Renal cortical epithelial cell (primary cell): ENCODE measurements at places on chromosomes 7 and 10.

GRCh38 chr7:55469721-55470120, 102.6 kb downstream of the VOPP1 start:
- no peak for DNase-seq

GRCh38 chr7:133479456-133480065, 226.7 kb downstream of the EXOC4 start:
- no peak for DNase-seq

DNA sequence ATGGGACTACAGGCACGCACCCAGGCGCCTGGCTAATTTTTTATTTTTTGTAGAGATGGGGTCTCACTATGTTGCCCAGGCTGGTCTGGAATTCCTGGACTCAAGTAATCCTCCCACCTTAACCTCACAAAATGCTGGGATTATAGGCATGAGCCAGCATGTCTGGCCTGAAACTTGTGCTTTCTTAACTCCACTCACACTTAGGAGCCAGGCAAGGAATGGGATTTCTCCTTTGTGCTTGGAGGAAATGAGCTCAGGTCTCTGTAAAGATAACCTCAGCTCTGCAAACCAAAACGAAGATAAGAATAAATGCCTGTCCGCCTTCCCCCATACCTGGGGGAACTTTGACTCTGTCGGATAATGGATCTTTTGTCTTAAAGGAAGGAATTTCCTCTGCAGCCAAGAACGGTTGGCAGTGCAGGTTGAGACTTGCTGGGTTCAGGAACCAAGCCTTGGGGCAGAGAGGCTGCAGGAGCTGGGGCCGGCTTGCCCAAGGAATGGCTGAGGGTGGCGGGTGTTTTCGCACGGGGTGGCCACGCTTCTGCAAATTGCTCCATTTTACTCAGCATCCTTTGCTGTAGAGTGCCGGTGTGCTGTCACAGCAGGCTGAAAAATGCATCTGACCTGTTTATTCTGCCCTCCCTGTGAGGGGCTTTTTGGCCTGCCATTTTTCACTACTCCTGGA, 174.2 kb downstream of the KIAA1217 start:
- DNase-seq: peak; percentile 15

- peak; percentile 22 for DNase-seq
Observed at GRCh38 chr7:113128031-113128430, 9.7 kb upstream of the SMIM30 start.

- DNase-seq: no peak
Observed at GRCh38 chr10:49303711-49304110, 4.7 kb downstream of the C10orf71 start.

DNA sequence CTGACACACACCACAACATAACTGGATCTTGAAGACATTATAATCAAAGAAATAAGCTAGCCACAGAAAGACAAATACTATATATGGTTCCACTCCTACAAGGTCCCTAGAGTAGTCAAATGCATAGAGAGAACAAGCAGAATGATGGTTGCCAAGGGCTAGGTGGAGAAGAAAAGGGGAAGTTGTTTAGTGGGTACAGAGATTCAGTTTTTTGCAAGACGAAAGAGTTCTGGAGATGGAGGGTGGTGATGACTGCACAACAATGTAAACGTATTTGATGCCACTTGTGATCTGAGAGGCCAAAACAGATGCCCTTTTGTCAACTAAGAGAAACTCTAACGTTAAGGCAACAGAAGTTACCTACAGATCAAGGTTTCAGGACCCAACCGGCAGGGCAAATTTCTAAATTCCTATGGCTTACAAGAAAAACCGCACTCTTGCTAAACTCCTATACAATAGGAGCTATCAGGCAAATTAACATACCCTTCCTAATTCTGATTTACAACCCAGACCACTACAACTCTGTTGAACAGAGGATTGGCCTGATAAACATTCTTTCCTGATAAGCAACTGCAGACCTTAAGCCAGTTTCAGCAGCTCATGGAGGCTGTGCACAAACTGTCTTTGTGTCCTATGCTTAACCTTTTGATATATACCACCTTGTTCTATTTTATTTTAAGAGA, 69.0 kb downstream of the FAM107B start:
- no peak for DNase-seq

- DNase-seq: no peak
Observed at GRCh38 chr10:67771200-67771599, 66.8 kb downstream of the DNAJC12 start.

- no peak for DNase-seq
Observed at GRCh38 chr10:64397125-64397524, 875.9 kb downstream of the REEP3 start.

- no peak for DNase-seq
Observed at GRCh38 chr7:83119026-83119382, 43.7 kb downstream of the PCLO start.

DNA sequence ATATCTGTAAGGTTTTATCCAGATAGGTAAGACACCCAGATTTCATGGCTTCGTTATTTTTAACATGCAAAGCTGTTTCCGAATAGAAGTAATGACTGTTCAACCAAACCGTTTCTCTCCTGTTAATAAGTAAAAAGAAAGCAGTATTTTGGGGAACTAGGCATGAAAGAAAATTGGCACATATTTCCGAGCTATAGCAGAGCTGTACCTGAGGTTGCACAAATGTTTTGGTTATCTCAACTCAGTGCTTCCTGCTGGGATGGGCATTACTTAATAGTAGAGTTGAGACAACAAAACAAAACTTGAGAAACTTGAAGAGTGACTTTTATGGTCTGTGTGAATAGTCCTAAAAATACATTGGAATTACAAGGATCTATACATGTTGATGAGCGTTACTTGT, 564.3 kb upstream of the SORCS1 start:
- DNase-seq: peak; percentile 40

- no peak for DNase-seq
Observed at GRCh38 chr7:73437621-73438416, 4.2 kb downstream of the FZD9 start.

- DNase-seq: no peak
Observed at GRCh38 chr10:24569330-24569796, 154.3 kb downstream of the ARHGAP21 start.

DNA sequence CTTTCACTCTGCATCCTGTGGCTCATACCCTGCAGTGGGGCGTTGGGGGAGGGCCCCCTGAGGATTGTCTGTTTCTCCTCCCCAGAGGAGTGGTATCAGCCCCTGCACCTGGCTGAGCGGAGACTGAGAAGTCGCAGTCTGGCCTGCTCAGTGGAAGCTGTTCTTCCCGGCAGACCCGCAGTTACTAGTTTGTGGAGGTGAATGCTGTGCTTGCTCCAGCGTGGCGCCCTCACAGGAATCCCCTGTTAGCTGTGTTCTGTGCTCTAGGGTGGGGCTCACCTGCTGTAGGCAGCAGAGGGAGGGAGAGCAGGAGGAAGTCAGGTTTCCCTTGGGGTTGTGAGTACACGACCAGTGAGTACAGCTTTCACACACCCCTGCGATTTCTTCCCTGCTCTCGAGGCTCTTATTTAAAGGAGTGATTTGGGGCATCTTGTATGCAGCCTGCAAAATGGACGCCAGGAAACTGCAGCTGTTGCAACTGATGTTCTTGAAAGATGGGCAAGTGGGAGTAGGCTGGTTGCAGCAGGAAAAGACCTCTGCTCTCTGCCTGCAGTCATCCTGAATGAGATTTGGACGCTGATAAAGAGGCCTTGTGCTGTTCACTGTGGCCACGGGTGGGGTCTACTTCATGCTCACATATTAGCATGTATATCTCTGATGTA, 66.4 kb downstream of the HK1 start:
- DNase-seq: no peak

- no peak for DNase-seq
Observed at GRCh38 chr10:14549496-14549895, 218.8 kb upstream of the FRMD4A start.

DNA sequence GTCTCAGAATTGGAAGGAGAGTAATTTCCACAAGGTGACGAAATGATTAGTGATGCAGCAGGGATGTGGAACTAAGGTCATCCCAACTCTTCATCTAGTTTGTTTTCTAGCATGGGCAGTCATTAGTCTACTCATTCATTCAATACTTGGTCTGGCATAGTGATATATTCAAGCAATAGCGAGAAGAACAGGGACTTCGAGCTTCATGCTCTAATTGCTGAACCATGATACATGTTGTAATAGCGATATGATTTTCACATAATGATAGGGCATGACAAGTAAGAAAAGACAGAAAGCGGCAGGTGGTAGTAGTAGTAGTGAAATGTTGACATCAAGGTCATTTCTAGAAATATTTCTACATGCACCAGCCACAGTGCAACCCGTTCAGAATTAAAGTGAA, 652.1 kb downstream of the PHTF2 start:
- DNase-seq: no peak

- DNase-seq: no peak
Observed at GRCh38 chr10:29703271-29703670, 68.5 kb upstream of the SVIL start.

GRCh38 chr10:75544386-75544785, 113.0 kb downstream of the LRMDA start:
- peak; percentile 20 for DNase-seq

DNA sequence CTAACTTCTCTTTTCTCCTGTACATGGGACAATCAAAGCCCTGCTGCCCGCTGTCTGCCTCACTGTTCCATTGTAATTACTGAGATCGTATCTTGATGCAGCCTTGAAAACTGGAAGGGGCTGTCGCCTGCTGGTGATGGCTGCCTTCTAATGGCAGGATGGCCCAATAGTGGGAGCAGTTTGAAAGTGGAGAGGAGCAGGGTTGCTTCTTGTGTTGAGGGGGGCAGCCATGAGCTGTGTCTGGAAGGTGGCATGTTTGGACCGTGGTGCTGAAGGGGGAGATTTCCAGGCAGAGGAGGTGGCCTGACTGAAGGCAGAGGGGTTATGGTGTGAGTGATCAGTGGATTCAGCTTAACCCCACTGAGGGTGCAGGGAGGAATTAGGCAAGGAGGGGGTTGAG, 8.1 kb downstream of the WDFY4 start:
- DNase-seq: no peak

GRCh38 chr10:76334255-76334654, 902.8 kb downstream of the LRMDA start:
- no peak for DNase-seq

DNA sequence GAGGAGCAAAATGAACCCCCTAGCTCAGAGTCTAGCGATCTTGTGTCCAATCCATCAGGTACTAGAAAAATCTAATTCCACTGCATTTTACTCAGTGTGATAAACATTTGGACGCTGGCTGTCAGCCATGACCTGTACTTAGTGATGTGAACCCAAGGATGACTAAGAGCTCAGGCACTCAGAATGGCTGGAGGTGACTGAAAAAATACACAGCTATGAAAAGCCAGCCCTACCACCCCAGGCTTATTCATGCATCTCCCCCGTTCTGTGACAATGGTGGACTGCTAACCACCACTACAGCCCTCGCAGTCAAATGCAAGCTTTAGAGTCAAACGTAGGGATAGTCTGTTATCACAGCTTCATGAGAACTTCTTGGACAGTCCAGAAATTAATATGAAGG, 14.9 kb downstream of the AFAP1L2 start:
- DNase-seq: peak; percentile 96

DNA sequence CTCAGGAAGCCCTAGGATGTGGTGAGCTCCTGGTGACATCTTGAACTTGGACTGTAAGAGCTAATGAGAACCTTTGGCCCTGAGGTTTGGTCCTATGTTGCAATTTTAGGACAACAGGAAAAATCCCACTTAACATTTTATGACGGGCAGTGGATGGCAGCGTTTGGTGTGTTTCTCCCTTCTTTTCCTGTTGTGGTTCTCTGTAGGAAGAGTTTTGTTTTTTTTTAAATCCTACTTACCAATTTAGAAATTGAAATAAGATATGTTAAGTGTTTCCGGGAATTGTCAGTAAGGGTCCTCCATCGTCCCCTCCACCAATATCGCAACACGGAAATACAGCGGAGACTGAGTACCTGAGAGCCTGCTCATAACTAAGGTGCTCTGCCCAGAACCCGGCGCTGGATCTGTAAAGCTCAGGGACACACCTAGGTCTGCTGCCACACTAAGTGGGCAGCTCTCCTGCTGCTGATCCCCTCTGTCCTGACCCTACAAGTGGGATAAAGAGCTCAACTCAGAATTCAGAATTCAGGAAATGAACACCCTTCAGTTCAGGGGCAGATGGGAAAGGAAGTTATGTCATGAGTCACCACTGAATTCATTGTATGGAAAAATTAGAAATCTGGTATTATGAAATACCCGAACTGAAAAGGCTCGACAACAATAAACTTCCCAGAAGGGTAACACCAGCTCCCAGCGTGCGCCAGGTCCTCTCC, 9.1 kb upstream of the PROSER2 start:
- DNase-seq: no peak

DNA sequence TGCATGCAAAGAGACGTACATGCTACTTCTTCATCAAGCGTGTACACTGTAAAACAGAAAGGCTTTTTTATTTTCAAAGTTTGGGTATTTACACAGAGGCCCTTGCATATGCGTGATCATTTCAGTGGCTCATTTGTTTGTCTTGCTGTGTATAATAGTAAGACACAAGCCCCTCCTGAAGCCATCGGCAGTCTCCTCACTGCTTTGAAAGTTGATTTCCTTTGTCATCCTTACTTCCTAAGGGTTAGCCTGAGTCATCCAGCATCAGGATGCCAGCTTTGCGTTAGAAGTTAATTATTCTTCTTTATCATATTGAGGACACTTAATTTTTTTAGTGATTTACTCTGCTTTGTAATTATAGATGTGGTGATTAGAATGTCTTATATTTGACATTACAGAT, 72.5 kb upstream of the CTBP2 start:
- peak; percentile 41 for DNase-seq

DNA sequence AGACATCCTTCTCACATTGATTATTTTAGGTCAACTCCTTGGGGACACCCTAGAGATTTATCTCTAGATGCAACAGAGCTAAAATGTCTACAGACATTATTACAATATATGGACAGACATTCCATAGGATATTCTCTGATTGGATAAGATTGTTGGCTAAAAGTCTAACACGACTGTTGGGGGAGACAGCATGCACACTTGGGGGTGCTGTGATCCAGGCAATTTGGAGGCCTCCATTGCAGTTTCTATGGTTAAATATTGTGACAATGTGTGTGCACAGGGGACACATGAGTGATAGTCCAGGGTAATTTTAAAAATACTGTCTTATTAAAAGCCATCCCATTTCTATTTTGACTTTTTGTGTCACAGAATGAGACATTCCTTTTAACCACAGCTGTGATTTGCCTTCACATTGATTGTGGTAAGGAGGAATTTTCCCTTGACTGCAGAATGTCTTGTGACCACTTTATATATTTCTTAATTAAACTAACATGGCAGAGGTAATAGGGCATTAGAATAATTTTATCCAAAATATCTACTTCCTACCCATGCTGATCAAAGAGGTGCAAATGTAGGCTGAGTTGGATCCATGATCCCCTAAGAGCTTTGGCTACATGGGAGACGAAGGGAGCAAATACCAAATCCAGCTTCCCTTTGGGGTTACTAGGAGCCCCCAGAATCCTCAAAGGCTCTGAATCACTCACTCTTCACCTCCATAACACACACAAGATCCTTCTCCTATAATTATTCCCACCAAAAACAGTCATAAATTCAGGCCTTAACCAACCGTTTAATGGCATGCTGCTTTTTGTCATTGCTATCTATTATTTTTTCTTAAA, 7.3 kb downstream of the TFPI2 start:
- no peak for DNase-seq

GRCh38 chr7:21071561-21072501, 285.1 kb upstream of the SP8 start:
- DNase-seq: no peak
